Ascending aorta (tissue), 2 donors: ENCODE measurements at places on chromosomes 6 and 20. TPM values are rescaled to one million over a fixed set of nuclear protein-coding genes. Genes with fewer than 3 reads are reported as not detected.

- no peak overlapping the region for H3K27ac ChIP-seq
- no peaks in the 10 kb centered on the region for H3K27me3 ChIP-seq
- peak; percentile 65 for DNase-seq
- H3K4me3 ChIP-seq = no peak overlapping the region
- H3K4me1 ChIP-seq = no peaks in the 10 kb centered on the region
These were observed 29.6 kb downstream of the NPEPL1 start for GRCh38 chr20:58721951-58722778.

- no peak for DNase-seq
- no peaks in the 10 kb centered on the region for H3K36me3 ChIP-seq
- peak overlapping the region; percentile 71 for H3K27ac ChIP-seq
- no peaks in the 10 kb centered on the region for H3K27me3 ChIP-seq
- peaks cover 15% of the 10 kb centered on the region for H3K4me1 ChIP-seq
These were observed 56.7 kb upstream of the SGK1 start for GRCh38 chr6:134374491-134375219.

Gene PACRG
- total RNA-seq = not detected

Gene ABHD16B
- total RNA-seq = not detected

DNA sequence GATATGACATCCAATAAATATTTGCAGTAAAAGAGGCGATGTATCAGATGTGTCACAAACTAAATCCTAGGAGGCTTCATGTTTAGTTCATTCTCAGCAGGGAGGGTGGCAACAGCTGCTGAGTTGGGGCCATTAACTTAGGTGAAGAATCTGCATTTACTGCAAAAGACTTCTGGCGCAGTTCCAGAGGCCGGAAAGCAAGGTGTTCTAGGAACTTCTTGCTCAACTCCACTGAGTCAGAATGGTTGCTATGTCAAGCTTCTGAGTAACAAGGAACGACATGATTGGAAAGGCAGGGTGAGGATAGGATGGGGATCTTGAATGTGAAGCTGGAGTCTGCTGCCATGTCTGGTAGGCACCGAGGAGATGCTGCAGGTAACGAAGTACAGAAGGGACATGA, 11.7 kb downstream of the ADNP start:
- no peak overlapping the region for H3K27ac ChIP-seq
- H3K4me1 ChIP-seq = peaks cover 62% of the 10 kb centered on the region
- no peak for DNase-seq
- H3K4me3 ChIP-seq = no peak overlapping the region

DNA sequence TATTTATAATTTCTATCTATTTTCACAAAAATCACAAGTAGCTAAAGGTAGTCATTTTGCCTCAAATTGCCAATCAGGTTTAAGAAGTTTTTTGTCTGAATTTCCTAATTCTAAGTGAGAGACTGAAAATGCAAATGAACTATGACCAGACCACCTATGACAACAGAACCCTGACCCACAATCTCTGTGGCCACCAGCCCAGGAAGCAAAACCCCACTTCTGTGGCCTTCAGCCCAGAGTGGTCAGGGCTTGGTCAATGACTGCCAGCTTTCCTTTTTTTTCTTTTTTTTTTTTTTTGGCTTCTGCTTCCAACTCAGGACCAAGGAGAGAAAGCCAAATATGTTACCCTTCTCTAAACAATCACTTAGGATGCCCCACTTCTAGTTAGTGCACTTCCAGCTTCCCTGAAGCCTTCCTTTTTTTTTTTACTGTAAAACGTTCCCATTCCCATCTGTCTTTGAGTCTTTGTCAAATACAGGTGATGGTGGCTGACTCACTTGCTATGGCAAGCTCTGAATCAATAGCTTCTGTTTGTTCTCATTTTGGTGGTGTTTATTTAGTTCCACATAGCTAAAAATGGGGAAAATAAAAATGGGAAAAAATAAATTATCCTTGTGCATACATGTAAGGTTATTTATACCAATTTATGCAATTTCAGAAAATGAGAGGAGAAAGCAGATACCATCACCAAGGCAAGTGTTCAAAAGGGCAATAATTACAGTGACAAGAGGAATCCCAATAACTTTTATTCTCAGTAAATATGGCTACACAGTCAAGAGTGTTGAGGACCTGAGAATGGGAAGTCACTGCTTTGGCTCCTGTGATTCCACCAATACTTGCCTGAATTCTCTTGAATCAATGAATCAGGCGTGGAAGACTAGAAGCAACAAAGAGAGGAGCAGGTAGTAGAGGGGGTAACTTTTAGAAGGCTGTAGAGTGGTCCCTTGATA, 170.3 kb upstream of the PDE7B start:
- no peak overlapping the region for H3K4me3 ChIP-seq
- H3K4me1 ChIP-seq = no peaks in the 10 kb centered on the region
- H3K27me3 ChIP-seq = no peaks in the 10 kb centered on the region
- no peak for DNase-seq
- H3K36me3 ChIP-seq = no peaks in the 10 kb centered on the region

Gene CHRNA4
- not detected for total RNA-seq

DNA sequence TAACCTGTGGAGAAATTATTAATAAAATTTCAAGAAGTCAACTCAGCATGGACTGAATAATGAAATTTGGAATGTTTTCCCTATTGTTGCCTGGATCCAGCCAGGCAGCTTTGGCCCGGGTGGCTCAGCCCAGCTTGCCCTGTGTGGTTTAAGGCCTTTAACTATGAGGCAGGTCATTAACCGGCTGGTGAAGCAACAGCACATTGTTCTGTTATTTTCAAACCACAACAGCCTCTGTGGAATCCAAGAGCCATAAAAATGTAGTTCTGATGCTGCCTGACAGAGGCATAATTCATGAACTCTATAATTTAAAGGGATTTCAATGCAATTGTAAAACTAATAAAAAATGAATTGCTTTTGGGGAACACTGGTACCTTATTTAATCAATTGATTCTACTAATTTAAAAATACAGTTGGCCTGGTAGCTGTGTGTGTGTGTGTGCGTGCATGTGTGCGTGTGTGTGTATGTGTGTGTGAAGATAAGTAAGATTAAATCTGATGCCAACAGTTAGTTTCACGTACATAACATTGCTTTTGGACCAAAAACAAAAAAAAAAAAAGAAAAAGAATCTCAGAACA, 117.7 kb downstream of the RPS12 start:
- no peak overlapping the region for H3K27ac ChIP-seq
- no peaks in the 10 kb centered on the region for H3K4me1 ChIP-seq
- H3K4me3 ChIP-seq = no peak overlapping the region

DNA sequence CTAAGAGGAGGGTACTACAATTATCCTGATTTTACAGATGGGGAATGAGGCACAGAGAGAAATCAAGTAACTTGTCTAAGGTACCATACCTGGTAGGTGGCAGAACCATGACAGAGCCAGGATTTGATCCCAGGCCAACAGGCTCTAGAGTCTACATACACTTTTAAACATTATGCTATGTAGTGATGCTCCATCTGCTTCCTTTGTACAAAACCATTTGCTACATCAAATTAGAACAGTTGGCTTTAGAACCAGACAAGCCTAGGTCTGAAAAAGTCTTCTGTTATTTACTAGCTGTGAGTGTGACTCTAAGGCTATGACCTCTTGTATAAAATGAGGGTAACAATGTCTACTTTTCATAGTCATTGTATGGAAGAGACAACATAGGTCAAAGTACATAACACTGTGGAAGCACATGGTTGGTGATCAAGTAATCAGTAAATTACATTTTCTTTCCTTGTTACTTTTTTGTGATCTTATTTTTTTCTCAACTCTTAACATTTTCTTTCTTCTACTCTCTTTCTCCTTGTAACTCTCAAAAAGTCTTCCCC, 122.1 kb downstream of the PDSS2 start:
- H3K4me1 ChIP-seq = no peaks in the 10 kb centered on the region
- DNase-seq = no peak
- H3K4me3 ChIP-seq = no peak overlapping the region
- no peaks in the 10 kb centered on the region for H3K27me3 ChIP-seq
- no peaks in the 10 kb centered on the region for H3K36me3 ChIP-seq
- no peak overlapping the region for H3K27ac ChIP-seq

Gene MATN4
- total RNA-seq = 0.21 TPM

- peak overlapping the region; percentile 45 for H3K27ac ChIP-seq
- no peaks in the 10 kb centered on the region for H3K4me1 ChIP-seq
- no peak for DNase-seq
- no peaks in the 10 kb centered on the region for H3K27me3 ChIP-seq
These were observed 87.8 kb downstream of the TMEM170B start for GRCh38 chr6:11625302-11625701.

Gene ULBP3
- total RNA-seq = 24.2 TPM

DNA sequence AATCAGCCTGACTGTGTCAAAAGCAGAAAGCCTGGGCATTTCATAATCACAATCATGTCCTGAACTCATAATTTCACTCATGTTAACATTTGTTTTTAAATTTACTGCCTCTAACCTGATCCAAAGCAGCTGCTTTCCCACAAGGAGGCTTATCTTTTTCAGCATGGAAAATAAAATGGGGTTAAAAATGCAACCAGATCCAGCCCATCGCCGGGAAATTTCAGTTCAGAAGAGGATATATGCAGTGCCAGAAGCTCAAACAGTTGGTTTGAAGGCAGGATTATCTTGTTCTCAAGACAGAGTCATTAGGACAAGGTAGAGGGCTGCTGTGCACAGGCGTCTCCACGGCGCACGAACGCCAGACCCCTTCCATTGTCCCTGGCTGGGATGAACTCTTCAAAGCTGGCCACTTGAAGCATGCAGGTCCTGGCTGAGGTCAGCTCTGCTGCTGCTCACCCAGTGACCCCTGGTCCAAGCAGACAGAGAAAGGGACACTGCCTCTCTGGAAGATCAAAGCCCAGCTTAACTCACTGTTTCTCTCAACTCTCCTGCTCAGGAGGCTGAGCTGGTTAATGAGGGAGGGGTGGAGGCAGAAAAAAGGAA, 191.1 kb upstream of the HEY2 start:
- H3K27ac ChIP-seq = no peak overlapping the region
- DNase-seq = no peak
- no peak overlapping the region for H3K4me3 ChIP-seq
- no peaks in the 10 kb centered on the region for H3K36me3 ChIP-seq
- no peaks in the 10 kb centered on the region for H3K27me3 ChIP-seq

- H3K36me3 ChIP-seq = no peaks in the 10 kb centered on the region
- DNase-seq = peak; percentile 34
- H3K27me3 ChIP-seq = no peaks in the 10 kb centered on the region
- no peak overlapping the region for H3K27ac ChIP-seq
- H3K4me3 ChIP-seq = no peak overlapping the region
These were observed 10.6 kb upstream of the STX16 start for GRCh38 chr20:58640446-58640845.

DNA sequence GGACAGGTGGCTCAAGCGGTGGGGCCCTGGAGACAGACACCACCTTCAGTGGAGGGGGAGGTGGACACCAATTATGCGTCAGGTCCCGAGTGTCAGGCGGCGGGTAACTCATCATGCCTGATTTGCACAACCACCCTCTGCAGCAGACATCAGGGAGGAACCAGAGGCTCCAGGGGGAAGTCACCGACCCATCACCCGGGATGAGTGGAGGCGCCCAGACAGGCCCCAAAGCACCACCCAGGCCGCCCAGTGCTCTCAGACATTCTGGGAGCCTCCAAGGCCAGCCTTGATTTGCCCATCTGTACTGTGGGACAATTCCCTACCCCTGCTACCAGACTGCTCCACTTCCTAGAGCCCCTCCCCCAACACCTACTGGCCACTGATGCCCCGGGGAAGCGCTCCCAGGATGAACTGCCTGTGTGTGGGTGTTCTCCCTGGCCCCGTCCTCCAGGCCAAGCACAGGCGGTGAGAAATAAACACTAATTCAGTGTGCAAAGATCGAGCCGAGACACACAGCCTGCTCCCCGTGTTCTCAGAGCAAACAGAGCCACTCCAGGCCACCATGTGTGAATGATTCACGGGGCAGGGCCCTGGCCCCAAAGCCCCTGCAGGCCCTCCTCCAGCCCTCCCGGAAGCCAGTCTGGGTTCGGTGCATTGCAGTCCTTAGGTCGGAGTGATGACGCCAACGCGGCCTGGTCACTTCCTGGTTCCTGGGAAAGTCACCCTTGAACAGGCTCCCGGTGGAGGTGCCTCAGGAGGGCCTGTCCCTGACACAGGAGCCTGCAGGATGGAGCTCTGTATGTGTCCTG, 107.2 kb downstream of the ASXL1 start:
- no peaks in the 10 kb centered on the region for H3K4me1 ChIP-seq
- no peak for DNase-seq
- H3K4me3 ChIP-seq = no peak overlapping the region

DNA sequence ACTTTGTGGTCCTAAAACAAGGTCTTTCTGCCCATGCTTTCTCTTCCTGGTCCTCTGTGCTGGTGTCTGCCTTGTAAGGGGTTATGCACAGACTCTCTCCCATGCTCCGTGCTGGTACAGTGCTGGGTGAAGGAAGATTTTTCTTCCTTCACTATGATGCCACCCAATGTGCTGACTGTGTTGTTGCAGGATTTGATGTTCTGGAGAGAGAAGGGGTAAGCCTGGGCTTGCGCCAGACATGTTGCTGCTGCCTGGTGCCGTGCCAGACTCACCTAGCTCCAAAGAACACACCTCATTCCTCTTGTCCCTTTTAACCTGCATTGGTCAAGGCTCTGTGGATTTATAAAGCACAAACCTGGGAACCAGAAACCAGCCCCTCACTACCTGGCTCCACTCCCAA, 28.4 kb upstream of the ARMH2 start:
- DNase-seq = no peak
- no peaks in the 10 kb centered on the region for H3K4me1 ChIP-seq
- H3K27me3 ChIP-seq = no peaks in the 10 kb centered on the region
- no peaks in the 10 kb centered on the region for H3K36me3 ChIP-seq
- H3K27ac ChIP-seq = no peak overlapping the region
- H3K4me3 ChIP-seq = no peak overlapping the region

Gene SOX18
- 244 TPM for total RNA-seq

DNA sequence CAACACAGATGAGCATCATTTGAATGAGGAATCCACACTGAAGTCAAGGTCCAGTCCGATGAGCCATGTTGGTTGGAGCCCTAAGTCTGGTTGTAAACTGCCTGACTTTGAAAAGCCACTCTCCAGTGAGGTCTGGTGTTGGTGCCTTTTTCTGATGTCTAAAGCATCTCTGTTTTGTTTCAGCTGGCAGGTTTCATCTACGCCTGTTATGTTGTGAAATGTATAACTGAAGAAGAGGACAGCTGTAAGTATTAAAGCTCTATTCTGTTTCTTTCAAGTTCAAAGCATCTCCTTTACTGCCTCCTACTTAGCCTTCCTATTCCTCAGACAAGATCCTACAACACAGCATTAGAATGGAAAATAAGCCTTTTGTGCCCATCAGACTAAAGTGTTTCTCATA, 171.1 kb upstream of the RNF217 start:
- no peak for DNase-seq
- no peaks in the 10 kb centered on the region for H3K4me1 ChIP-seq
- no peaks in the 10 kb centered on the region for H3K36me3 ChIP-seq
- H3K4me3 ChIP-seq = no peak overlapping the region

Gene TSPYL4
- total RNA-seq = 8.8 TPM

DNA sequence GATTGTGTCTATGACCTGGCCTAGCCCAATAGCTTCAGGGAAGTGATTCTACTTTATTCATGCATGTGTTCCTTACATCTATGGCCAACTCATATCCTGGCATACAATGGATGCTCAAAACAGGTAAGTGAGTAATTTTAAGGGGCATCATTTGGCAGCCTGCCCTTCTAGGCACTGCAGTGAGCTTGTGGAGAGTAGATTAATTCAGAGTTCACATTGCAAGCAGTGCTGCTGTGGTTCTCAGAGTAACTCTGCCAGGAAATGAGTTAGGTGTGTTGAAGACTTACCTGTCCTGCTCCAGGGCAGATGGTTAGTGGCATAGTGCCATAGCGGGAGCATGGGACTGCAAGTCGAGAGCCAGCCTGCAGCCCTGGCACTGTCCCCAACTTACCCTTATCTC, 158.0 kb downstream of the SCP2D1 start:
- no peaks in the 10 kb centered on the region for H3K4me1 ChIP-seq
- no peak overlapping the region for H3K4me3 ChIP-seq
- DNase-seq = no peak
- H3K36me3 ChIP-seq = no peaks in the 10 kb centered on the region

Gene PLG
- total RNA-seq = 10.7 TPM
